Dorsolateral prefrontal cortex (tissue), 122 donors: ENCODE measurements at places on chromosomes 3 and 15.
A peak's percentile ranks its signal among the peaks of the same experiment; 100 is the strongest.

- DNase-seq: no peak
Measured at GRCh38 chr15:62606376-62607113, 436.0 kb upstream of the TPM1 start.

DNA sequence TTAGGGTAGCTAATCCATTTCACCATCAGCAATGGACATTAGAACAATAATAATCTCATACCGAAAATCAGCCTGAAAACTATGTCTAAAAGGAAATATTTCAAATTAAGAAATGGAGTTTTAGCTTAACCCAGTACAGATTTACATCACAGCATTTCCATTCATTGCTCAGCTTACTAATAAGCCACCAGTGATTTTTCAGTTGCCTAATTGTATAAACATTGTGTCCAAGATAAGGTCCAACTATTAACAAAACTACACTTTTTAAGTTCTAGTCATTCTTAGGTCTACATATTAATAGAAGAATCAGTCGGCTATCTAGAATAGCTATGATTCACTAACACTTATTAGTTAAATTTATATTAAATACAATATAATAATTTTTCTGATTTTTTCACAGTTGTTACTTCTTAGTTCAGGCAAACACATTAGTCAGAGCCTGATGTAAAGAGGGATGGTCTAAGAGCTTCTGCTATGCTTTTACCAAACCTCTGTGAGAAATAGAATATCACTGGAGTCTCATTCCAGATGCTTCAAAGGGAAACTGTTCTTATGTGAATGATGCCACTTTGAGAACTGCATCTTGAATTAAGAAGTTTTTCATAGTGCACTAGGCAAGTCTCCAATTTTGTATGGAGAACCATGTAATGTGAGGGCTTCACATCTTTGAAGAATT, 74.1 kb downstream of the CMSS1 start:
- no peak for DNase-seq

DNA sequence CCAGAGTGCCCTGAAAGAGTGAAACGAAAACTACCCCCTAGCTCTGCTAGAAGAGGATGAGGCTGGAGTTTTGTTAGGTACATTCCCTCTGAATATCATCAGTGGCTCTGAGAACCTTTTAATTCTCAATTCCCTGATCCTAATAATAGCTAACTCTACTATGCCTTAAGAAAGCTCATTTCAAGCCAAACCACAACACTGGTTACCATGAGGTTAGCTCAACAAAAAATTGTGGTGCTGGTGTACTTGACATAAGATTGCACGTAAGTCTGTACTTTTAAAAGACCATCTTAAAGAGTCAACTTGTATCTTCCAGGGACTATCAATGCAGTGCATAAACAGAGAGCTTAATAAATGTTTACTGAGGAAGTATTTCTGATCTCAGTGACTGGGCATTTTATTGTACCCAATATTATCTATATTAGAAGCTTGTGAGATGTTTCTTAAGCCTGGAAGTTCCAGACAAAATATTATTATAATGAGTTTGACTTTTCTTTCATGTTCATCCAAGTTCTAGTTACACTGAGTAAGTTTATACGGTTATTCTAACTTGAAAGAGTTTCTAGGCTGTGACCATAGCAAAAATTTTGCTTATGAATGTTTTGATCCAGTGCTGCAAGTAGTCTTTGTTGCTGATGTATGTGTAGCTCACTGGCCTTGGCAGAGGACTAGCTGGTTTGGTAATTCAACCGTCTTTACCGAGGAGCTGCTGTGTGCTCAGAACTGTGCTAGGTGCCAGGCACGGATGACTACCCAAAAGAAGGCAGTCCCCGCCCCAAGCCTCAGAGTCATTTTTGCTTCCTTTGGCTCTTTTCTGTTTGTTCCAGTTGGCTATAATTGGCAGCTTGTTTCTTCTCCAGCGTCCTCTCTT, 334.4 kb upstream of the TRIM42 start:
- DNase-seq: no peak

DNA sequence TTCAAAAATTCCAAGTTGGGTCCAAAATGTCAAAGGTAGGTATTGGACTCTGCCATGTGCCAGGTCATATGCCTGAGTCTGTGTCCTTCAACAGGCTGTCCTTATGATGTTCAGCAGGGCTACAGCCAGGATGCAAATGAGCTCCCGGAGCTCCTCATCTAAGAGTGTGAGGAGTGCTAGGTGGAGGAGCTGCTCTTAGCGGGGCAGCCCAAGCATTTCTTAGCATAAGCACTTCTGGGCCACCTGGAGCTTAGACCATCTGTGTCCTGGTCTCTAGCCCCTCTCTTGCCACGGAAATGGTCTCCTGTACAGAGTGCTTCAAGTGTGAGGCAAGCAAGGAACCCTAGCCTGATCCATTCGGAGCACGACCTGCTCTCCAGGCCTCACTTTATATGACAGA, 64.6 kb upstream of the PRR23C start:
- no peak for DNase-seq

DNA sequence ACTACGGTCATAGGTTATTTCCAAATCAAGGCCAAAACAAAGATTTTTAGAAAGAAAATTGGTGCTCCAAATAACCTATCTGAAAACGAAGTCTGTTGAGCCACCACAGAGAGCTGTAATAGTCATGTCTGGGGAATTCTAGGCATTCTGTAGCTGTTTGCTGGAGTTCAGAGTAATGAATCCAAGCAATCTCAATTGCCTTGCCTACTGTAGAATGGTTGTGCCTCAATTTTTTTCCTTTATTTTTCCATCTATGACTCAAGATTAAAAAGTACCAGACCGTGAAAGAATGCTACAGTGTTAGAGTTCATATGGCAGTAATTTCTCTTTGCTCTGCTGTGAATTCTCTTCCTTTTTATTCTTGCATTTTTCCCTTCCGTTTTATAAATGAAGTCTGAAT, 1007.2 kb upstream of the ALCAM start:
- no peak for DNase-seq

- peak; percentile 10 for DNase-seq
Measured at GRCh38 chr15:31264559-31265089, 62.0 kb upstream of the KLF13 start.

DNA sequence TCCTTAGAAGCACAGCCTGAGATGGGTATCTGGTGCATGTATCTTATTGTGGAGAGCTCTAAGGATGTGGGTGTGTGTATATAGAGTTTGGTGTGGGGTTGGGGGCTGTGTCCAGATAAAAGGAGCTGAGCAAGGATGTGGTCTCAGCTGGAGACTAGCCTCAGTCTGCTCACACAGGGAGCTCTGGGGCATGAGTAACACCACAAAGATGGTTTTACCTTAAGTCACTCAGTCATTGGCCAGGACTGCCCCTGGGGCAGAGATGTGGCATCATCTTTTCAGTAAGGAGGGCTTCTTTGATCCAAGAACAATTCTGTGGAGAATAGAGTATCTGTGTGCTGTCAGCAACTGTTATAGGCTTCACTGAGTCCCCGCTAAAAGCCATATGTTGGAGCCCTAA, 163.4 kb upstream of the NUDT16 start:
- no peak for DNase-seq

- DNase-seq: no peak
Measured at GRCh38 chr15:79978655-79979514, 7.9 kb upstream of the BCL2A1 start.

- no peak for DNase-seq
Measured at GRCh38 chr15:67358391-67358790, 103.8 kb downstream of the IQCH start.

DNA sequence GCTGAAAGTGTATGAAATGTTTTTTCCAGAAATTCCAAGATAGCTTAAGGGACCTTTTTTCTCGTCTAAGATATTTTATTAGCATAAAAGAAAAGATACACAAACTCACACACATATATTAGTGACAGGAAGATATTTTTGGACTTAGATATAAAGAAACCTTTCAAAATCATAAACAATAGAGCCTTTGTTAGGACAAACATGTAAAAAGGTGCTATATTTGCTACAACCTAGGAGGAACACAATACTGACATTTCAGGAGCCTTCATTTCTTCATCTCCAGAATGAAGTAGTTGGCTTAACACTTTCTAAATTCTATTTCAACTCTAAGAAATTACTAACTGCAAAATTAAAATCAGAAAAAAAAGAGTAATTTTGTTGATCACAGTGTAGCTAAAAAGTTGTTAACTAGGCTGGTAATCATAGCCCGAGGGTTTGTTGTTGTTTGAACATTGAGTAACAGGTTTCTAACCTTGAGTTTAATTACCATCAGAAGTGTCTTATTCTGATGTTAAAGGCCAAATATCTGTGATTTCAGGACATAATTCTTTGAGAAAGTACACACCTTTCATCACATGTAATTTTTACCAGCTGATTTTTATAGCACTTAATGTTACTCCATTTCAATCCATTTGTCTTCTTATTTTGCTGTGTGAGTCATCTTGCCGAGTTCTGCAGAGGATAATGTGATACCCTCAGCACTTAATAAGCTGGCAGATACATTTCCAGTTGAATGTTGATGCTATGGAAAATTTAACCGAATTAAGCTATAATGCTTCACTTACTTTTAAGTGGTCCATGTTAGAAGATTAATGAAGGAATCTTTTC, 97.3 kb downstream of the MBNL1 start:
- no peak for DNase-seq

DNA sequence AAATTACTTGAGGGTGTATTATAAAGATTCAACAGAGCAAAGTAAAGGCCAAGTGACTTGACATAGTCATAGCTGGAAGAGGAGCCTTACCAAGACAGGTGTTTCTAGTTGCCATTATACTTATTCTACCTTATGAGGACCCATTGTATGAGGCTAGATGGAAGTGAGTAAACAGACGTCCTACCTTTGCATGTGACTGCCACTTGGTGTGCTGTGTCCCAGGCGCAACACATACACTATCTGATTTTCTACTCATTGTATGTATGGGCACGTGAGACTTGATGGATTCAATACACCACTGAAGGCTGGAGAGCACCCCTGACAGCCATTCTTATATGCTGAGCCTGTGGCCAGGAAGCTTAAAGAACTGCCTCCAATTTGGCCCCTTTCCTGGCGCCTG, 40.5 kb downstream of the BOC start:
- no peak for DNase-seq
